ENCODE measurements at places on chromosomes 7 and 10.

GRCh38 chr7:4715410-4715776, 33.3 kb downstream of the FOXK1 start:
- no peak for DNase-seq

GRCh38 chr10:127353544-127353943, 157.2 kb upstream of the INSYN2A start:
- DNase-seq: peak; percentile 43

- no peak for DNase-seq
These were observed 25.7 kb downstream of the OPALIN start for GRCh38 chr10:96333101-96333500.

DNA sequence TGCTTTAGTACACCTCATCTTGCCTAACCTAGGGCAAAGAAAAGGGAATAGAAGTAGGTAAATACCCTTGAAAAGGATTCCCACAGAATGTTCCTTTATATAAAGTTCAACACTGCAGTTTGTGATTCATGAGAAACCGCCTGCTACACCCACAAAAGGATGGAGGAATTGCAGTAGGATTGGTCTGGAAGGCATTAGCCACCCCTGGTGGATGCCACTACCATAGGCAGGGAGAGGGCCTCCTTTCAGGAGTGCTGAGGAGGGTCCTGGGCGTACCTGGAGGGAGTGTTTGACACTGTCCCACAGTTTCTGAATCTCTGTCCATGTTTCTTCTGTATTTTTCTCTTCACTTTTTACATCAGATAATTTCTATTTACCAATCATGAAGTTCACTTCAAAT, 221.8 kb upstream of the TMEM72 start:
- no peak for DNase-seq

DNA sequence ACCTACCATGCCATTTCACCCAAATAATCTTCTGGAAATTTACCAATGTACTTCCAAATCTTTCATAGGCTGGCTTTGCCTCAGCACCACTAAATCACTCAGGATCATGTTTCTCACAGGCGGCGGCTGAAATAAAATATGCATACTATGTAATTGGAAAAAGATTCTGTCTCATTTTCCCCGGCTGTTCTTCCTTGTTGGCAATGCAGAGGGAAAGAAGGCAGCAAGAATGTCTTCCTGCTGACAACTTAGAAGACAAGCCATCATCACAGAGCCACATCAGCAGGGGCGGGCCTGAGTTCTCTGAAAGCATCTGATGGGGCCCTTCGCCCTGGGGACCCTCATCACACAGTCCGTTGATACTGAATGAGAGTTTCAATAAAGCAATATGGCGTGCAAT, 39.2 kb upstream of the COL1A2 start:
- no peak for DNase-seq

GRCh38 chr10:87651801-87652200, 7.9 kb upstream of the PAPSS2 start:
- DNase-seq: no peak

GRCh38 chr7:121546632-121547543, 150.8 kb upstream of the FAM3C start:
- no peak for DNase-seq

- no peak for DNase-seq
These were observed 154.8 kb downstream of the DNAJB9 start for GRCh38 chr7:108724251-108725100.

DNA sequence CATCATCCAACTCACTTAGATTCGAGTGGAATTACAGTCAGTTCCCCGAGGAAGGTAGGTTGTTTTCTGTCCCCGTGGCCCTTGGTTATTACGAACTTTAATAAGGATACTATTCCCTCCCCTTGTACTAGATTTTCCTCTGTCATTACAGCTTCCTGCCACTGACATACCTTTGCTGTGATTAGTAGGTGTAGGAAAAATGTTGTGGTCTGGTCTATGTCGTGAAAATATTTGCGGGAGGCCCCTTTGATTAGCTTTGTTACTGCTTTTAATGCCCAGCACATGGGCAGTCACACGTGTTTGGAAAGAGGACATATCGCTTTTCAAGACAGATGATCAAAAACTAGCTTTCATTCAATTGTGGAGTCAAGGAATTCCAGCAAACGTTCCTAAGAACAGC, 92.2 kb downstream of the GATA3 start:
- DNase-seq: no peak

GRCh38 chr10:122672655-122673054, 27.0 kb downstream of the C10orf120 start:
- DNase-seq: no peak
